ENCODE measurements at places on chromosomes 5 and 9. TPM values are rescaled to one million over a fixed set of nuclear protein-coding genes. Genes with fewer than 3 reads are reported as not detected.

DNA sequence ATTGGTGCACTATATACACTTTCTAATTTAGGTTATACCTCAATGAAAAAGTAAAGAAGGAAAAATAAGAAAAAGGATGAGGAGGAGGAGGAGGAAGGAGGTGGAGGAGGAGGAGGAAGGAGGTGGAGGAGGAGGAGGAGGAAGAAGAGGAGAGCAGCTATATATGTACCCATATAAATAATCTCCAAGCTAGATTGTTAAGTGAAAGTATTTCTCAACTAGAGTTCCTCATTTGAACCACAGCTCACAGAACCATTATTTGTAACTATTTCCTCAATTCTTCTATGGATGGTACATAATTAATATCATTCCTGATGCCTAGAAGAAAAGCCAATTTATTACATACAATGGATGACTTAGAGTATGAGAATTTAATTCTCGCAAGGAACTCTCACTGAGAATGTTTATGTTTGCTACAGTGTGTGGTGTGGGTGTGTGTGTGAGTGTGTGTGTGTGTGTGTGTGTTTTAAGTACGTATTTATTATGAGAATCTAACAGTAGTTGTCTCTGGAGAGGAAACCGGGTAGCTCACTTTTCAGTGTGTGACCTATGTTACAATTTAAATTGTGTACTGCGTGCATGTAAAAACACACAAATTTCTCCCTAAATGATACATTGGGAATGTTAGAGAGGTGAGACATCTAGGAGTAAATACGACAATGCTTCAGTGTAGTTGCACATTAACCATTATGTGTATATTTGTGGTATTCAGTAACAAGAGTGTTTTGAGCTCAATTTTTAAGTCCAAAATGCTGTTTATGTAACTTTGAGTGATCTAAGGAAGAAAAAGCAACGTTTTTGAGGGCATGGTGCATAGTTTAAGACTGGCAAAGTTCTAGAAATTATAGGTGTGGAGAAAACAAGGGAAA, 20.2 kb upstream of the NREP start:
- DNase-seq, result no peak

DNA sequence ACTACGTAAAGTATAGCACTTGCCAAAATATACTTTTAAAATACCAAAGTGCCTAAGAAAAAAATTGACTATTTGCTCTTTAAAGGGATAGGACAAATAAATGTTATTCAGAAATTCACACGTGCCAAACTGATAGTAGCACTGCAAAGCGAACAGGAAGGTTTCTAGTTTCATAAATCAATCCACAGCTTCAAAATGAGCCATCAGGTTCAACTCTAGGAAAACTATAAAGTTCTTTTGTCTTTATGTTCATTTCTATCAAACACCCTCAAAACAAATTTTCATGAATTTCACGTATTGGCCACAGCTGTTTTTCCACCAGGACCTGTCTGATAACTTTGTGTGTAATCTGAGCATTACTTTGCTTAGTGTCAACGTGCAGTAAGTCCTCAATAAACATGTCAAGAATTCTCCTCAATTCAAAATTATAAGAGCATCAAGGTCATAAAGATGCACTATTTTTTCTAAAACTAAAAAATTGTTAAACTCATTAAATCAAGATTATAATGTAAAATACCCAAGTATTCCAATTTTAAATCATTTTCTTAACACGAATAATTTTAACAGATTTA, 3.0 kb downstream of the RNF130 start:
- DNase-seq, result no peak

DNA sequence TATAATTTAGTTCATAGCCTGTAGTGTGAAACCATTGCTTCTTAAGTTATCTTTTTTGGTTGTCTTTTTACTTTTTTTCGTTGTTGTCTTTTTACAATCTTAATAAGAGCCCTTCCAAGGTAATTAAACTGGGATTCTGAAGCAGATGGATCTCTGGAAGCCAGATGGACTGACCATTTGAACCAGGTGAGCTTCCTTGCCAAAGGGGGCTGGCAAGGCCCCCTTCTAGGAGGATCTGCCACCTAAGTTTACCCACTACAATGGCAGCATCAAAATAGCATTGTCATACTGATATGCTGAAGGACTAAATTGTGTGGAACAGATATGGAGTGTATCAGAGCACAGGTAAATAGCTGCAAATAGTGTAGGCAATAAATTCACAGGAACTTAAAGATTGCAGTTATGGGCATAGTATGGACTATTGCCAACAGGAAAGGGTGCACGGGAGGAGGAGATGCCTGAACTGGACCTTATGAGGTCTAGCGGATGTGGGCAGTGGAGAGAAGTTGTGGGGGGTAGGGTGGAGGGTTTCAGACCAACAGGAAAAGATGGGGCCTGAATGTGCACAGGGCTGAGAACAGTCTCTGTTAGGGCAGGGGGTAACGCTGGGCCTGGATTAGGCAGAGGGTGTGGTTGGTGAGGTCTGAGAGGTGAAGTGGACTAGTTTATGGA, 61.5 kb upstream of the CTXN3 start:
- no peak for DNase-seq

DNA sequence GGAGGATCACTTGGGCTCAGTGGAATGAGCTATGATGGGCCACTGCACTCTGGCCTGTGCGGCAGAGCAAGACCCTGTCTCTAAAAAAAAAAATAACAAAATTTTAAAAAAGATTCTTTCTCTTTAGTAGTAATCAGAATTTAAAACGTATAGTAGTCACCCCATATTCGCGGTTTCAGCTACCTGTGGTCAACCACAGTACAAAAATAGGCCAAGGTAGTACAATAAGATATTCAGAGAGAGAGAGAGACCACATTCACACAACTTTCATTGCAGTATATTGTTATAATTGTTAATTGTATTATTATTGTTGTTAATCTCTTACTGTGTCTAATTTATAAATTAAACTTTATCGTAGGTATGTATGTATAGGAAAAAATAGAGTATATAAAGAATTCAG, 18.7 kb downstream of the INIP start:
- DNase-seq, result no peak

Gene WDR38
- not detected for total RNA-seq

DNA sequence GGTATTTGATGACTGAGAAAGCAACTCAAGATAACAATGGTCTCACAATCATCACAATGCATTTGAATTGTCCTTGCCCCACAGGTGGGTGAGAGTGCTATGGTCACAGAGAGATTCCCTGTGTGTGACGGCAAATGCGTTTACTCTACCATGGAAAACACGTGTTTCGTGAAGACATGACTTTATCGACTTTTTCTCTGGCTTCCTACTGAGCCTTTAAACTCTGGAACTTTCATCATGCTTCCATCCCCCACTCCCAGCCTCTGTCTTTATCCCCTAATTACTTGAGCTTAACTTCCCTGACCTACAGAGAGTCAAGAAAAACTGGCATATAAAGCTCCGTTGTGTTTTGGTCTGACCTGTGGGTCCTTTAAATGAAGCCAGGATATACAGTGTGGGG, 414.1 kb upstream of the CLINT1 start:
- DNase-seq, result no peak

Gene GLRA1
- not detected for total RNA-seq

Gene MTAP
- total RNA-seq, result 17.7 TPM

GRCh38 chr5:112948458-112948857, 26.4 kb upstream of the REEP5 start:
- no peak for DNase-seq

Gene MEGF10
- 0.33 TPM for total RNA-seq

DNA sequence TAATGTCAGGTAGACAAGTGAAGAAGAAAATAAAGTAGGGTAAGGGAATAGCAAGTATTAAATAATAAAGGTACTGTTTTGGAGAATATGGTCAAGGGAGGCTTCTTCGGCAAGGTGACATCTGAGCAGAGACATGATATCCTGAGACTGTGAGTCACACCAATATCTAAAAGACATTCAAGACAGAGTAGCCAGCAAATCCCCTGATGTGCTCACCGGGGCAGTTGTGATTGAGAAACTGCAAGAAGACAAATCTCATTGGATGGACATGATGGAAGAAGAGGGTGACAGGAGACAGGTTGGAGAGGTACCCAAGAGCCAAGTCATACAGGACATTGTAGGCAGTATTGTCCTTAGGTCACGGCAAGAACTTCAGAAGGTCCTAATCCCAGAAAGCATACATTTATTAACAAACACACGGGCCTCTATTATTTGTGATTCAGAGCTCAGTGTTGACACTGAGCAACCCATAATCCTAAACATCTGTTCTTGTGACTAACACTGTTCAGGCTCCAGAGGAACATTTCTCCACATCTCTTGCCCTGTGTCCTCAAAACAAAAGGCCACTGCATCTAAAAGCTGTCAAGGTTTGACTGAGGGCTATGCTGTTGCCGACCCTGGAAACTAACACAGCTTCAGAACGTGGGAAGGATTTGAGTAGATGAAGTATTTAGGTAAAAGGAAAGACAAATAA, 258.7 kb upstream of the CLINT1 start:
- DNase-seq, result no peak

DNA sequence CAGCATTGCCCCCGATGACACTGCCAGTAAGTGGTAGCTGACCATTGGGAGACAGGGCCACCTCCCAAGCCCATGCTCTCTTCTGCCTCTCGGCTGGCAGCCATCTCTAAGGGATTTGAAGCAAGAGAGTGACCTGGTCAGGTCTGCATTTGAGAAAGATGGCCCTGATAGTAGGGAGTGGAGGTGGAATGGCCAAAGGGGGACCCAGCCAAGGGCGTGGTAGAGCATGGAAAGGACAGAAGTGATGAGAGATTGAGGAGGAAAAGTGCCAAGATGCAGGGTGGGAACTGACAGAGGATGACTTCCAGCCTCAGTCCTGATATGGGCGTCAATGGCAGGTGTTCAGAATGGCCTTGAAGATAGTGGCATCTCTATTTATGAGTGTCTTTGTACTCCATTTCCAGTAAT, 9.0 kb downstream of the ABL1 start:
- DNase-seq, result no peak

DNA sequence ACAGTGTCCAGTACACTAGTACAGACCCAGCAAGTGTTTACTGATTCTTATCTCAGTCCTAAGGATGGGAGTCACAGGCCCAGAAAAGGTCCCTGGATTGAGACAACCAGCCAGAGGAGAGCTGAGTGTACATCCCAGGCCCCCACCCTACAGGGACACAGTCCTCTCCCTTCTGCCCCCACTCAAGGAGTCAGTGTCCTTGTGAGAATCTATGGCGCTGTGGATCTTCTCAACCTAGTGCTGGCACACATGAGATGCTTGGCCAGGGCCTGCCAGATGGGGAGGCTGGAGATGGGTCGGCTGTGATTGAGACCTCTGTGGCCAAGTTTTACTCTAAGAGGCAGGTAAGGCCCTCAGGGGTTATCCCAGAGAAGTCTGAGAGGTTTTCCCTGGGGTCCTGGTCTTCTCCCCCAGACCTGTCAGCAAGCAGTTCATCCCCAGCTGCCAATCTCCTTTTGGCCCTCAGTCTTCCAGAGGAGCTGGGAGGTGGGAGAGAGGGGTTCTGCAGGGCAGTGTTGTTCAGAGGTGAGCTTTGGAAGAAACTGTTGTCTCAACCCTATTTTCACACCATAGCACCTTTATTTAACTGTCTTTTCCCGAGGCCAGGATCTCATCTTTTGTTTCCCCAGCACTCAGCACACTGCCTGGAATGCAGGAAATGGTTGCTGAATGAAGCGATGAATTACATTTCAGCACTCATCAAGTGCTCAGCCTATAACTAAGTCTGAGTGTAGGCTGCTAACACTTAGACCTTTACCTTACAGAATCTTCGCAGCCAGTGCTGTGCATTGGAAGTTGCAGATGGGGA, 3.2 kb upstream of the NSD1 start:
- DNase-seq, result no peak
